ENCODE measurements at places on chromosomes 7 and 10.

DNA sequence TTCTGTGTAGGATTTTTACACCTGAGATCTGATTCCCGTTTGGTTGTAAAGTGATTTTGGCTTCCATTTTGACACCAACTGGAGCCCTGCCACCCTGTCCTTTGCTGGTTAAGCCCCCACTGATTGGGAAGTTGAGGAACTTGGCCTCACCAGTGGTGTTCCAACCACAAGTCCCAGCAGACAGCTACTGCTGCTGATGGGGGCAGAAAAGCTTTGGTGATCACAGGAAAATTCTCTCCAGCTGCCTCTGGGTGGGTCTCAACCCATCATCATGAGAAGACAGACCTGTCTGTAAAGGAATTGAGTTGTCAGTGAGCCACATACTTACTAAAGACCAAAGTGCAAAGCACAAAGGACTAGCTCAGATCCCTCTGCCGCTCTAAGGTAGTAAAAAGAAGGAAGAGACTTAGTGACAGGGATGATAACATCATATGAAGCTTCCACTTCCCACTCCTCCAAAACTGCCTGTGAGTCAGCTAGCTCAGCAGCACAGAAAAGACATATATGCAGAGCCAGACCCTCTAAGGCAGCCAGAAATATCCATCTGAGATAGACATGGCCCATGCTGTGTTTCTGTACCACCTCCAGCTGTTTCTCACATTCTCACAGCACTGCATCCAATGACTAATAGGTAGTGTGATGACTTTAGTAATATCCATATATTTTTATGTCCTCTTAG is 22.4 kb upstream of the LRRC17 start:
- DNase-seq: no peak

- DNase-seq: no peak
Observed at GRCh38 chr10:117492504-117492903, 50.0 kb upstream of the EMX2 start.

GRCh38 chr10:71864911-71865361 is 13.9 kb upstream of the PSAP start:
- no peak for DNase-seq

DNA sequence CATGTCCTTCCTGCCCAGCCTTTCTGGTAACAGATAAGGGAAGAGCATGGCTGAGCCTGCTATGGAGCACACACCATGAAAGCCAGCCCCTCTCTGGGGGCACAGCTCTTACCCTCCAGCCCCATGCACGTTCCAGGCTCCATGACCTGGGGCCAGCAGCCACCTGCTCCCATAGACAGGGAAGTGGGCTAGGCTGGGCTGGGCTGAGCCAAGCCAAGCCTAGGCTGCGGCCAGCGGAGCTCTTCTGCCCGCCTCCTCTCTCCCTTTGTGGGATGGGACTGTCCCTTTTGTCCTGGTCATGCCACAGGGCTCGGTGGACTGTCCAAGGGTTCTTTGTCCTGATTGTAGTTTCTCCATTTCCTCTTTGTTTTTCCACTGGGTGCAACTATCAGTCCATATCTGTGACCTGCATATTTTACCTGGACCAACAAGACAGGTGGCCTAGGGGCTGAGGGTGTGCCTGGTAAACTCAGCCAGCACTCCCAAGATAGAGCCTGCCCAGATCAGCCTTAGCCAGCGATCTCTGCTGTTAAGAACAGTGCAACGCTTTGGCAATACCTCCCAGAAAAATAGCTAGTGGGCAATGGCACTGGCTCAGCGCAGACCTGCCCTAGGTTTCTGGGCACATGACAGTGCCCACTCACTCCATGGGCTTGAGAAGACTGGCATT is 97.2 kb upstream of the BTBD16 start:
- DNase-seq: no peak

- DNase-seq: no peak
Observed at GRCh38 chr7:47811632-47812380, 136.5 kb downstream of the PKD1L1 start.

DNA sequence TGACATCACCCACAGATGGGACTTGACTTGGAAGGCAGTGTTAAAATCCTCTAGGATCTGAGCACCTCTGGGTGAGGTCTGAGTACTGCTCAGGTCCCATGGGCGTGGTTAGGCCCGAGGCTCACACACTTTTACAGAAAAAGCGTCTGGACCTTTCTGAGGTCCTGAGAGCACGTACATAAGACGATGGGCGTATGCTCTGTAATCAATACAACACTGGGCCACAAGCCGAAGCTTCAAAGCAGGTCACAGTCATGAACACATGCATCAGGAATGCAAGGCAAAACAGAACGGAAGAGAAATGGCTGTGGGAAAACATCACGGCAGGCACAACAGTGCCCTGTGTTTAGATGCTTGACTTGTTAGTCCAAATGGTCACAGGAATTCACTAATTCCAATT is 112.2 kb downstream of the LARP4B start:
- no peak for DNase-seq

- DNase-seq: peak; percentile 44
Observed at GRCh38 chr7:130141161-130141883, 63.9 kb downstream of the TMEM209 start.

- DNase-seq: no peak
Observed at GRCh38 chr10:16856092-16856491, 38.9 kb upstream of the RSU1 start.

DNA sequence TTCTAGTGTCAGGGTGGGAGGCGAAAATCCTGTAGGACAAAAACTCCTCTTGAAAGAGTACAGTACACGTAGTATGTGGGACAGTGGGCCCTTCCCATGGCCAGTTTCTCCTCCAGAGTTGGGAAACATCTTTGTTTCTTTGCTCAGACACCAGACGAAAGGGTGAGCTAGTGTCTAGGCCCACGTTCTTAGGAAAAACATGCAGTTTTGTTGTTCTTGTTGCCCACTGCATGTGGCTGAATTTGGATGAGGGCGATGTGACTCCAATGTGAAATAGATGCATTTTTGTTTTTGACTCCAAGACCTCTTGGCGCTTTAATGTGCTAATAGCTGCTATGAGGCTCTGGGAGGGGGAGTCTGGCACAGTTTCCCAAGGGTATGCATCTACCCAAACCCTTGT is 100.8 kb downstream of the ATXN7L1 start:
- no peak for DNase-seq

DNA sequence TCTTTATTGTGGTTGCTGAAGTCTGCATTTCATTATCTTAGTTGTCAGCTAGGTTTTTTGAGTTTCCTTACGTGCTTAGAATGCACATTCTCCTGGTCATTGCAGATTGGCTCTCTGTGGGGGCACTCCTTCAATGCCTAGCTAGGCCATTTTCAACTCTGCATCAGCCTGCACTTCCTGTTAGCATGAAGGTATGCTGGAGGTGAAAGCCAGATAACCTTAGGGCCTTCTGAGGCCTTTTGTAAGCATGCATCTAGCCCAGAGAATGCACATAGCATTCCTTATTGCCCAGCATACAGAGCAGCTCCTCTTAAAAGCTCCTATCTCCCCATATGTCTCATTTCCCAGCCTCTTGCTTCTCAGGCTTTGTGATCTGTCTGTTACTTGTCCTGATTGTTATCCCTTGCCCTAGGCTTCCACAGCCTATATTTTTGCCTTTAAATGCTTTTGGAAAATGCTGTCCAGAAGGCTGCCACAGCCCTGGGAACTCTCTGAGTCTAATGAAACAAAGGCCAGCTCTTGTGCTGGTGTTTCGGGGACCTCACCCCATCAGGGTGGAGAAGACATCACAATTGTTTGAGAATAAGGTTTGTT is 108.1 kb upstream of the IGFBP3 start:
- no peak for DNase-seq

GRCh38 chr7:79406371-79406770 is 47.1 kb downstream of the MAGI2 start:
- DNase-seq: no peak

- no peak for DNase-seq
Observed at GRCh38 chr7:30911561-30911969, at the start of gene AQP1. Gene AQP1 (plus strand): TSS chr7:30911853. CDS start chr7:30911910, 57 bp downstream.

GRCh38 chr10:102523250-102524029 is 19.7 kb downstream of the SUFU start:
- DNase-seq: no peak

- peak; percentile 58 for DNase-seq
Observed at GRCh38 chr7:45922810-45923209, 1.7 kb upstream of the IGFBP3 start.

DNA sequence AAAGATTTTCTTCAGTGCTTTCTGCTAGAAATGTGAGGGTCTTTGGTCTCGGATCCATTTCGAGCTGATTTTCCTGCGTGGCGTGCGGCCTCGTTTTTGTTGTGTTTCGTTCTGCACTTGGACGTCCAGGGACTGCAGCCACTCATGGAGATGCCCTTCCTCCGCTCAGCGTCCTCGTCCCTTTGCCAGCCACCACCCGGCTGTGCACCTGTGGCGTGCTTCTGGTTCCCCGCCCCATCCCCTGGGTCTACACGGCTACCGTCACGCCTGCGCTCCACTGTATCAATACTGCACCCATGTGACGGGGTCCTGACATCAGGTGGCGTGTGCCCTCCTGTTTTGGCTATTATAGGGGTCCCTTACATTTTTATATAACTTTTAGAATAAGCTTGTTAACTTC is 42.7 kb upstream of the NKX6-2 start:
- no peak for DNase-seq

GRCh38 chr7:99011341-99011705 is 132.6 kb downstream of the SMURF1 start:
- DNase-seq: no peak

GRCh38 chr7:31679574-31680305 is 7.3 kb upstream of the PPP1R17 start:
- DNase-seq: no peak

- no peak for DNase-seq
Observed at GRCh38 chr10:119491966-119492757, 50.4 kb downstream of the RGS10 start.

GRCh38 chr10:26430641-26431163 is 7.4 kb upstream of the APBB1IP start:
- DNase-seq: no peak

GRCh38 chr7:133059263-133059662 is 22.6 kb downstream of the CHCHD3 start:
- no peak for DNase-seq

DNA sequence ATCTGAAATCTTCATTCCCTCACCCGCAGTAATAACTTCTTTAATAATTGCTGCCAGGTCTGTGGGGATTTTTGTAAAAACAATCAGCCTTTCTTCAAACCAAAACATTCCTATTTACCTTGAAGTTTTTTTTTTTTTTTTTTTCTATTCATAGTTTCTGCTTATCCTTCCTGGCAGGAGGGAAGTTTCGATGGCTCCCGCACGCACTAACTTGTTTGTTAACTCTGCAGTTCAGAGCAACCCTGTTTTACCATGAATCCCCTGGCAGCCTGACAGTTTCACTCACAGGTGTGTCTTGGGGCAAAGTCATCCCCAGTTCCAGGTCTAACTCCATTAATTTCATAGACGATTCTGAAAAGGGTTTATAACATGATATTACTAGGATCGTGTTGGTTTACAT is 149.3 kb downstream of the KLF6 start:
- no peak for DNase-seq

GRCh38 chr7:33845991-33846509 is 59.3 kb upstream of the BMPER start:
- no peak for DNase-seq

GRCh38 chr7:141178486-141179135 is 104.7 kb downstream of the TMEM178B start:
- DNase-seq: no peak

- no peak for DNase-seq
Observed at GRCh38 chr7:82715344-82715743, 271.8 kb upstream of the CACNA2D1 start.

DNA sequence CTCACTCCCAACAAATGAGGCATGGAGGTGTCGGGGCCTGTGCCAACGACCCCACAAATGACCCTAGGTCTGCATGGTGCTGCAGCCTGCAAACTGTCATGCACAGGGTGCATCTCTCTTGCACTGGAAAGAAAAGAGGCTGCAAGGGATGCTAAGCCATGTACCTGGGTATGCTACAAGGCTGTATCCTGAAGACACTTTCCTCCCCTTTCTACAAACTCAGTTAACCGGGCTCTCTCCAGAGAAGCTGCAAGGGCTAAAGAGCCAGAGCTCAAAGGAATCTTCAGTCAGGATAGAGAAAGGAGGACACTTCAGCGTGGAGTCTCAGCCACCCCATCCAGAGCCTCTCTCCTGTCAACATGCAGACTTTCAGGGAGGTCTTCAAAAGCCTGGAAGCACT is 449.0 kb downstream of the GRID1 start:
- DNase-seq: no peak

- no peak for DNase-seq
Observed at GRCh38 chr10:80580638-80581468, 43.2 kb downstream of the SH2D4B start.

- no peak for DNase-seq
Observed at GRCh38 chr7:71229699-71230098, 97.8 kb downstream of the GALNT17 start.

GRCh38 chr7:155918720-155919390 is 106.6 kb upstream of the SHH start:
- DNase-seq: no peak

Measured in activated CD4-positive, alpha-beta memory T cell treated with anti-CD3 and anti-CD28 coated beads, Interleukin-2, amount 10 ng/mL, durations not matched to agents 7 days and 5 days (primary cell).